Fibroblast of lung (primary cell): ENCODE measurements at places on chromosomes 12 and 14. TPM values are rescaled to one million over a fixed set of nuclear protein-coding genes. Genes with fewer than 3 reads are reported as not detected.

The TAS2R20 gene
- total RNA-seq: 2.1 and 3.3 TPM in 2 replicates

The KRT78 gene
- total RNA-seq: not detected in 2 replicates

- DNase-seq: no peak
- H3K27ac ChIP-seq: no peak overlapping the region
- H3K27me3 ChIP-seq: no peaks in the 10 kb centered on the region
- H3K36me3 ChIP-seq: no peaks in the 10 kb centered on the region
- H3K4me3 ChIP-seq: no peak overlapping the region
Measured at GRCh38 chr12:45200491-45201043, 15.3 kb upstream of the ANO6 start.

DNA sequence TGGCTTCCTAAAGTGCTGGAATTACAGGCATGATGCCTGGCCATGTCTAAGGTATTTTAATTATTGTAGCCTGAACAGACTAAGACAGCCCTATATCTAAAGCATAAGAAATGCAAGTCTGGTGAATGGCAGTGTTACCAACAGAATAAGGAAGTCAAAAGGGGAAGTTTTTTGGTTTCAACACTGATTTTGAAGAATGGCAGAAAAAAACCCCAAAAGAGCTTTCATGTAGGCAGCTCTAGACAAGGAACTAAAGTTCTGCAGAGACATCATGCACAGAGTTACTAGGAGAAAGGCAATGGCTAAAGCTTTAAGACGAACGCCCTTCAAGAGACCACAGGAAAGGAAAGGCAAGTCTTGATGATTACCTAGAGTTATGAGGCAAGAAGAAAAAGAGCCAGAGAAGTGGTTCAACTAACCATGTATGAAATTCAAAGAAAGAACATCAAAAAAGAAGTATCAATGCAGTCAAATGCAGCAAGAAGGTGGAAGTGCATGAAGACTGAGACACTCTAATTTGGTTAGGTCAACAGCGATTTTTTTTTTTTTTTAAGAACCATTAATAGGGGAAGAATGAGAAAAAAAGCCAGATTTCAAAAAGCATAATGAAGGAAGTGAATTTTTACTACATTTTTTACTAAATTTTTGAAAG is 50.8 kb downstream of the RPS6KA5 start:
- H3K27me3 ChIP-seq: no peaks in the 10 kb centered on the region
- H3K4me1 ChIP-seq: no peaks in the 10 kb centered on the region
- no peak overlapping the region for H3K27ac ChIP-seq
- H3K36me3 ChIP-seq: no peaks in the 10 kb centered on the region

DNA sequence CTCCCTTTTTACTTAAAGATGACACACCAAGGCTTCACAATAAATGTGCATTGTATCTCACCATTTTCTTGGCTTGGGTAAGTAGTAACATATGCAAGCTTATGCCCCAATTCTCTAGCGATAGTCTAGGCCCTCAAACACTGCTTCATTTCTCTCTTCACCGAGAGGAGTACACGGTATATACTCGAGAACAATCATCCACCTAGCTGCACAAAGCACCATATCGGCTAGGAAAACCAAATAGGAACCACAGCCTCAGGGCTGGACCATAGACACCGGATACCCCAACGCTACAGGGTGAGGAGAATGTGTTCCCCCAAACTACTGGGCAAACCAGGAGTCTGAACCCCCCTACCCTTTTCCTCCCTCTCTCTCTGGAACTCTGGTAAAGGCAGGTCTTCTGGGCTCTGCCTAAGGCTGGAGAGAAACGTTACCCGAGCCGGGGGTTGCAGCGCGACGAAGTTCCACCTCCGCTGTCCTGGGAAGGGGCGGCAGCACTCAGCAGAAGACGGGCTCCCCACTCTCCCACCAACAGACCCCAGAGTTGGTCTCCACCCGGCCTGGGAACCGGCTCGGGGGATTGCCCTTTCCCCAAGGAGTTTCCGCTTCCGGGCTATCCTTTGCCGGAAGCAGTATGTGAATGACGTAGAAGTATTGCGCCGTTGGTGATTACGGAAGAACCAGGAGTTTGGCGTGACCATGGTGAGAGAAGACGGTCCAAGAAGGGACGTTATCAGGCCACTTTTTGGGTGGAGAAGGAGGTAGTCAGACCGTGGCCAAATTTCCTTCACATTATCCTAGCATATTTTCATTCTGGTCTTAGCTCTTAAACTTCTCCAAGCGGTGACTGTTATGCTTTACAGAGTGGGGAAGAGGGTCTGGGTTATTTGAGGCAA is at the start of the genes AREL1 and FCF1:
Gene AREL1, minus strand, starts transcription at position 582 of the 896 bp plus-strand sequence. CDS start 27,465 bp downstream, outside the sequence.
Gene FCF1, plus strand, starts transcription at position 646 of the 896 bp plus-strand sequence. Its CDS starts 54 bp downstream, at position 700.
- H3K4me3 ChIP-seq: peak within 1 kb of the TSS; percentile 100
- no peaks in the 10 kb centered on the region for H3K27me3 ChIP-seq
- H3K36me3 ChIP-seq: no peaks in the 10 kb centered on the region
- H3K4me1 ChIP-seq: peaks cover 10% of the 10 kb centered on the region

GRCh38 chr14:70822530-70823185 is 13.3 kb upstream of the MAP3K9 start:
- H3K27ac ChIP-seq: no peak overlapping the region
- H3K4me3 ChIP-seq: peak overlapping the region; percentile 75
- H3K4me1 ChIP-seq: no peaks in the 10 kb centered on the region
- no peak for DNase-seq
- H3K27me3 ChIP-seq: no peaks in the 10 kb centered on the region

The DBX2 gene
- total RNA-seq: not detected in 2 replicates

DNA sequence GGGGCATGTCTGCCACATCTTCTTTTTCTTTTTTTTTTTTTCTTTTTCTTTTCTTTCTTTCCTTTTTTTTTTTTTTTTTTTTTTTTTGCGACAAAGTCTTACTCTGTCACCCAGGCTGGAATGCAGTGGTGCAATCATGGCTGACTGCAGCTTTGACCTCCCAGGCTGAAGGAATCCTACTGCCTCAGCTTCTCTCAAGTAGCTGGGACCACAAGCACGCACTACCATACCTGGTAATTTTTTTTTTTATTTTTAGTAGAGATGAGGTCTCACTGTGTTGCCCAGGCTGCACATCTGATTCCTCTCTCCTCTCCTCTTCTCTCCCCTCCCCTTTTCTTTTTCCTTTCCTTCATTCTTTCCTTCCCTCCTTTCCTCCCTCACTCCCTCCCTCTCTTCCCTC is 18.5 kb downstream of the SLC15A5 start:
- DNase-seq: no peak
- H3K36me3 ChIP-seq: no peaks in the 10 kb centered on the region
- no peaks in the 10 kb centered on the region for H3K27me3 ChIP-seq
- no peak overlapping the region for H3K27ac ChIP-seq
- H3K4me1 ChIP-seq: no peaks in the 10 kb centered on the region
- H3K4me3 ChIP-seq: no peak overlapping the region

DNA sequence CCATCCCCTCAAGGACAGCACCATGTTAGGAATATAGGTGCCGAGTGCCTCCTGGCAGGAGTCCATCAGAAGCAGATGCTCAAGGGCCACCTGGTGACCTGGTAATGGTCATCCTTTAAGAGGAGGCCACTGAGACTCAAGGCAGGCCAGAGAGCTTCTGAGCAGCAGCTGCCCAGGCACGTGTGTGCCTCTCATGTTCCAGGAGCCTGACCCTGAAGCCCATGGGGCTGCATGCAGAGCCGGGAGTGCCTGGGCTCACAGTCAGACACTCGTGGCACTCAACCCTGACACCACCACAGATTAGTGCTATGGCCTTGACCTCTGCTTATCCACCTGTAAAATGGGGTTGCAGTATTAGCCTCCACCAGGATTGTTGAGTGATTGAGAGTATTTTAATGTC is 45.6 kb downstream of the C14orf132 start:
- no peak for DNase-seq
- no peaks in the 10 kb centered on the region for H3K27me3 ChIP-seq
- no peaks in the 10 kb centered on the region for H3K4me1 ChIP-seq
- H3K36me3 ChIP-seq: peaks cover 4% of the 10 kb centered on the region
- no peak overlapping the region for H3K4me3 ChIP-seq

DNA sequence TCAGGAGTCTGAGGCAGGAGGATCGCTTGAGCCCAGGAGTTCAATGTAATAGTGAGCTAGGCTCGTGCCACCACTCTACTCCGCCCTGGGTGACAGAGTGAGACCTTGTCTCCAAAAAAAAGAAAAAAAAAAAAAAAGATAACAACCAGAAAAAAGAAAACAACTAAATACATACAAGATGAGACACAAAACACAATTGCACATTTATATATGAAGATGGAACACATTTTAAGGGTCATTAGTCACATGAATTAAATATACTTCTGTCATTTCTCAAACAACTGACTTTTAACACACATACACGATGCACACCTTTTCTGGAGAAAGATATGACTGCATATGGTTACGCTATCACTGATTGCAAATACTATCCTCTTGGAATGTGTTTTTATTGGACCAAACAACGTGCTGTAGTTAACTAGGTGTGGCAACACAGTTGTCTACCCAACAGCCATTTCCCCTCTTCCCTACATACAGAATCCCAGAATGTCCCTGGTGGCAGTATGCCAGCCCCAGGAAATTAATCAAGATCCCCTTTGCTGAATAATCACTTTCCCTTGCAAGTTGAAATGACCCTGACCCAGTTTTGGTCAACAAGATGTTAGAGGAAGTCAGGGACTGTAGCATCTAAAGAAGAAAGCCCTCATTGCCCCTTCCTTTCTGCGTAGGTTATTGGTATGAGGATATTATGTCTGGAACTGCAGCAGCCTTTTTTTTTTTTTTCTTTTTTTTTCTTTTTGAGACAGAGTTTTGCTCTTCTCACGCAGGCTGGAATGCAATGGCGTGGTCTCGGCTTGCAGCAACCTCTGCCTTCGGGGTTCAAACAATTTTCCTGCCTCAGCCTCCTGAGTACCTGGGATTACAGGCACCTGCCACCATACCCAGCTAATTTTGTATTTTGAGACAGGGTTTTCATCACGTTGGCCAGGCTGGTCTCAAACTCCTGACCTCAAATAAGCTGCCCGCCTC is 5.6 kb upstream of the MYL6B start:
- no peaks in the 10 kb centered on the region for H3K27me3 ChIP-seq
- peaks cover 5% of the 10 kb centered on the region for H3K4me1 ChIP-seq
- H3K27ac ChIP-seq: no peak overlapping the region
- peak; percentile 30 for DNase-seq

The PRH2 gene
- not detected in 2 replicates for total RNA-seq

DNA sequence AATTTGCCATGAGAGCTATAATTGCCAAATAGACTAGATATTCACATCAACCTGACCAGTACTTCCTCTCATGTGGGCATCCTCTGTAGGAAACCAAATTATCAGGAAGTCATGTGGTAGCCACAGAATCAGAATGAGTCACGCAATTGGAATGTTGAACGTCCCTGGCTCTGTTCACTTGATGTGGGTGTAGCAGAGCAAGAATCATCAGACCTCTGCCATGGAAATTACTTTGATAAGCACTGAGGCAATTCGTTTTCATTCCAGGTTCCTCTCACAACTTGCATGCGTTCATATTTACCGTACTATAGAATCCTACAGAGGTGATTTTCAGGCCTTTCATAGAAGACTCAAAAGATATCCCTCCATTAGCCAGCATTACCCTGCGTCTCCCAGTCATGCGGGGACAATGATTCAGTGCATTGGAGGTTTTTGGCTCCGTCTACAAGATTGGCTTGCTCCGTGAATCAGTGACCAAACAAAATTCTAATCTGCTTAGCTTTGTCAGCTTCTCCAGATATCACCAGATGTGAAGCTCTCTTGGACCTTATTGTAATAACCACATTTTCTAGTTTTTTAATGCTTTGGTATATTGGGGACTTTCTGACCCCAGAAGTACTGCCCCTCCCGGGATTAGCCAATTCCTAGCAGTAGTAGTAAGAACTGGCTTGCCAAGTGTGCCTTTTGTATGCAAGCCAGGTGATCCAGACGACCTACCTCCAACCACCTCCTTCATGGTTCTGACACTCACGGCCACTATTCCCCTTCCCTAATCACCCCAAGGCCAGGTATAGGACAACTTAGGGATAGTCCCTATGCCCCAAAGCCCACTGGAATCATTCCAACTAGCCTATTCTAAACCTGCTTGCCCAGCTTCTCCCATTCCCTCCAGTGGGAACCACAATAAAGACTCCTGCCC is 133.4 kb downstream of the KICS2 start:
- DNase-seq: peak; percentile 96
- no peaks in the 10 kb centered on the region for H3K36me3 ChIP-seq
- H3K27ac ChIP-seq: peak overlapping the region; percentile 98
- H3K4me3 ChIP-seq: no peak overlapping the region

The CMA1 gene
- not detected in 2 replicates for total RNA-seq

DNA sequence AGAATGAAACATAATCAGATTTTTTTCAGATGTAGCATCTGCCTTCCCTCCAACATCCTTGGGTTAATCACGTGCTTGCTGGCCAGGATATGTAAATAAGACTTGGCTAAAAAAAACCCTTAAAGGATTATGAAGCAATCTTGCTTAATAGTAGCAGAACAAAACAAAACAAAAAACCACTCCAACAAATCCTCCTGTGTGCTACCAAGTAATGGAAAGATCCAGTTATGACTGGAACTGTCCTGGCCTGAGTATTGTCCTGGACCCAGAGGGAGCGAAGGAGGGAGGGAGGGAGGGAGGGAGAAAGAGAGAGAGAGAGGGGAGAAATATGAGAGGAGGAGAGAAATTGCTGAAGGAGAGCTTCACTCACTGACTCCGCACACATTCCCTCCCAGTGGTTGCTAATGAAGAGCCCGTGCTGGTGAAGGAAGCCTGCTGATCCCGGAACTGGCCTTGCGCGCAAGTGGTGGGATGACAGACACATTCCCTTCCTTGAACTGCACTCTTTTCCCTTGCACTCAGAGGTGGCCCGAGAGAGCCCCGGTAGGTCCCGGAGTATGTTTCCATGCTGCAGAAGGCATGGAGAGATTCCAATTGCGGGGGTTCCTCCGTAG is 57.2 kb downstream of the HMGA2 start:
- peak overlapping the region; percentile 60 for H3K4me3 ChIP-seq
- H3K36me3 ChIP-seq: no peaks in the 10 kb centered on the region
- peak; percentile 94 for DNase-seq
- H3K27me3 ChIP-seq: no peaks in the 10 kb centered on the region
- H3K4me1 ChIP-seq: peaks cover 33% of the 10 kb centered on the region

GRCh38 chr14:32825058-32825457 is 113.6 kb upstream of the NPAS3 start:
- H3K27ac ChIP-seq: no peak overlapping the region
- no peaks in the 10 kb centered on the region for H3K4me1 ChIP-seq
- DNase-seq: no peak
- H3K27me3 ChIP-seq: no peaks in the 10 kb centered on the region
- H3K36me3 ChIP-seq: no peaks in the 10 kb centered on the region
- no peak overlapping the region for H3K4me3 ChIP-seq

DNA sequence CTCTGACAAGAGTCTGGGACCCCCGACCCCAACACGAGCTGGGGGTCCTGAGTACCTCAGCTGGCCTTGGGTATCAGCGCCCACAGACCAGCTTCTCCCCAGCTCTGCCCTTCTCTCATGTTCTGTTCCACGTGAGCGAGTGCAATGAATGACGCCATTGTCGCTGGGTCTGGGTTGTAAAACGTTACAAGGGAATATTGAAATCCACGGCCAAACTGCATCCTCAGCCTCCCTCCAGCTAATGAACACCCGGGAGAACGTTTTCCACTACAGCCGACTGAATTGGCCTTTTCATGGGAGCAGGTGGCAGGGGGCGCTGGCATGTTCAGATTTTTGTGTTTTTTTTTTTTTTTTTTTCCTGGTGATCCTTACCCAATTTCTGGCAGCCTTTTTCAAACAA is 34.7 kb downstream of the TBX5 start:
- DNase-seq: no peak
- H3K36me3 ChIP-seq: peaks cover 5% of the 10 kb centered on the region
- peaks cover 4% of the 10 kb centered on the region for H3K4me1 ChIP-seq

The CLEC4E gene
- total RNA-seq: not detected in 2 replicates
